ENCODE measurements at places on chromosomes 2 and 18.

- DNase-seq = no peak
These were observed 71.2 kb downstream of the HPCAL1 start for GRCh38 chr2:10373931-10374330.

- no peak for DNase-seq
These were observed 287.4 kb upstream of the TCF4 start for GRCh38 chr18:55875371-55875901.

GRCh38 chr2:66414896-66415295 is 20.0 kb upstream of the MEIS1 start:
- no peak for DNase-seq

DNA sequence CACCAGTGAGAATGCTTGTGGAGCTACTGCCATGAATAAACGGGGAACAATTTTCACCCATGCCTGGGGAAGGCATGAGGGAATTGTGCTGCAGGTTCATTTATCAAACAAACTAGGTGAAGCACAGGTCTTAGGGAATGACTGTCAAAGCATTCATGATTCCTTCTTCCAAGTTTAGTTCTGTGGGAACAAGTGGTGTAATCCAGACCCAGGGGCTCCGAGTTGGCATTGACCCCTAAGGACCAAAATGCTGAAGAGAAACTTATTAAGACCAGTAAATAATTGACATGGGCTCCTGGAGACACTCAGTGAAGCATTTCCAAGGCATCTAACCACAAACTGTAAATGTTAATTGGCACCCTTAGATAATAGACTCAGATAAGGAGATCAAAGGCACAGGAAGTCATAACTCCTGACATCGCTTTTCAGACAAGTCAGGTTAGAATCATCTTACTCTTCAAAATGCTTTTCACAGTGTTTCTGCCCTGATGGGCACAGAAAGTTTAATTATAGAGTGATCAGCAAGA is 96.9 kb downstream of the SPP2 start:
- DNase-seq = peak; percentile 27

GRCh38 chr2:213129311-213129710 is 22.1 kb downstream of the IKZF2 start:
- no peak for DNase-seq

Data from CD4-positive, alpha-beta T cell treated with Interleukin-6 for 4 hours (primary cell).